Putamen (tissue), 1 donor: ENCODE measurements at places on chromosomes 7 and 10.
A peak's percentile ranks its signal among the peaks of the same experiment; 100 is the strongest.

GRCh38 chr7:112411186-112411795 lies 39.0 kb upstream of the IFRD1 start:
- peak; percentile 41 for DNase-seq

- no peak for DNase-seq
These were observed 118.5 kb downstream of the CYTH3 start for GRCh38 chr7:6153646-6154541.

- no peak for DNase-seq
These were observed 404.6 kb upstream of the NRP1 start for GRCh38 chr10:33739031-33739430.

DNA sequence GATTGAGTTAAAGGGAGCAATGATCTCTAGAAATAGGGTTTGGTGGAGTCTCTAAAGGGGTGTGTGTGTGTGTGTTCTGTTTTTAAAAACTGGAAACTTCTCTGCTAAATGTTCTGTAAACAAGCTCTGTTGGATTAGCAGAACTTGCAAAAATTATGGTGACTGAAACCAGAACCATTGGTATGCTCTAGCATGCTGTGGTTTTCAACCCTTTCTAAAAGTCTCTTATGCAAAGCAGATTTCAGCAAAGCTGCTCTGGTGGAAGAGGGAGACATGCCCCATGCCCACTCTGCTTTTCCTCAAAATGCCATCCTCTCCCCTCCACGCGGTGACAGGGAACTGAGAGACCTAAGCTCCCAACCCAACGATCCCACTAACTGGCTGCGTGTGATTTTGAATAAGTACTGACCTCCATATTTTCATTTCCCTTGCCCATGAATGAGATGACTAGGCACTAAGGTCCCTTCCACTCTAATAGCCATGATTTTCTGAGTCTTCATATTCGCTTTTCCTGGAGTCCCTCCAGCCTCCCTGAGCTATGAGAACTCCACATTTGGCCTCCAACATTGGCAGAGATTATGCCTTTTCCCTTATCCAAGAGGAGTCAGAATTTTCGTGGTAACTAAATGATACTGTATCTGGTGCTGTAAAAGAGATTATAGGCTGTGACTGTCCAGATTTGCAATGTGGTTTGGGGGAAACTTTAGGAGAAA lies 117.3 kb upstream of the PALS2 start:
- no peak for DNase-seq

GRCh38 chr10:71225291-71226058 lies 13.1 kb downstream of the UNC5B start:
- DNase-seq, result no peak

DNA sequence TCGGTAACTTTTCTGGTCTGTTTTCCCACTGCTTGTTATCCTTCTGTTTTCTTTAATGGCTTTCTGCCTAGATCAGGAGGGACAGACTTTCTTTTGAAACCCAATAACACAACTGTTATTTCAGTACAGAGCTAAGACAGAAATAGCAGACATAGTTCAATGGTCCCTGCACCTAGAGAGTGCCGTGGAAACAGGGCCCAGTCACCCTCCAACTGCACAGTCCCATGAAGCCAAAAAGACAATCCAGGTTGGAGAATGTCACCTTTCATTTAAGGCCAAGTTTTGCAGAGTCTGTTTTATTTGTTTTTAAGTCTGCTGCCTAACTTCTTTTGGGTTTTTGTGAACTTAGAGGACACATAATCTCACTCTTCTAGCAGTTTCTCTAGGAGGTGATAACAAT lies 2.5 kb downstream of the AIMP2 start:
- DNase-seq, result no peak

- no peak for DNase-seq
These were observed 336.3 kb downstream of the PPP1R3A start for GRCh38 chr7:113582471-113582870.

GRCh38 chr10:122678266-122678665 lies 21.4 kb downstream of the C10orf120 start:
- DNase-seq, result no peak

- DNase-seq, result no peak
These were observed 5.5 kb downstream of the IL15RA start for GRCh38 chr10:5971886-5972285.

DNA sequence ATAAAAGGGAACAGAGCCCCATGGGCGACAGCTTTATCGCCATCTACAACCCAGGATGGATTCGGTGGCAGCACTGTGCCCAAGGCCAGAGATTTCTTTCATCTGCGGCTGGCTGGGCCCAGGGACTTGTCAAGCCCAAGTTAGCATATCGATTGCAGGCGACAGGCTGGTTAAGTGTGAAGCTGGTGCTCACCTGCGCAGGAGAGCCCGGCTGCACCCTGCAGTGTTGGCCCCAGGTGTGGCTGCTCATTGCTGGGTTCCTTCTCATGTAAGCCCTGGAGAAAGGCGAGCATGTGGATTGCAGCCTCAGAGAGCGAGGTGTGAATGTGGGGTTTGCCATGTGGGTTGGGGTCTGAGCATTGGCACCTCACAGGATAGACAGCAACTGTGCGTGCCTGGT lies 40.6 kb upstream of the LRRC4 start:
- no peak for DNase-seq

DNA sequence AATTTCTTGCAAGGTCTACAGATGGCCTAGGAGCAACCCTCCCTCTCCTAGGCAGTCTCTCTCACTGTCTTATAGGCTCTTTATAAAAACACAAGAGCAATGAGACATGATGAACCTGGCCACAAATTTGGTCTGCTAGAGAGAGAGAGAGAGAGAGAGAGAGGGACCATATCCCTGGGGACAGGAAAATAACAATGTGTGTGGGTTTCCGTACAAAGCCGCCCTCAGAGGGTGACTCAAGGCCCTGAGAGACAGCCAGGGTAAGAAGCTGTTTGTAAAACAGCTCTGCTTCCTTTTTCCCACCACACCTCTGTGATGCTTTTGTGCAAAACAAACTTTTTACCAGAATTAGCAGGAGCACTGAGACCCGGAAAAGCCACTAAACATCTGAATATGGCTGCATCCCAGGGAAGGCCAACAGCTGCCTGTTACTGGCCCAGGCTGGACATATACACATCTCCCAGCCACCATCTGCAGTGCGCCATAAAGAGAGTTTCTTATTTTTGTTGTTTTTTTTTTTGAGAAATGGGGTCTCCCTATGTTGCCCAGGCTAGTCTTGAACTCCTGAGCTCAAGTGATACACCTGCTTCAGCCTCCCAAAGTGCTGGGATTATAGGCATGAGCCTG lies 18.4 kb downstream of the GIMAP5 start:
- DNase-seq, result no peak

GRCh38 chr10:28171468-28172222 lies 131.2 kb downstream of the MPP7 start:
- no peak for DNase-seq

GRCh38 chr10:133356549-133357284 lies 1.1 kb downstream of the FUOM start:
- DNase-seq, result no peak

- no peak for DNase-seq
These were observed 100.0 kb downstream of the RNF216 start for GRCh38 chr7:5681423-5681822.

- no peak for DNase-seq
These were observed 161.0 kb downstream of the ST7 start for GRCh38 chr7:117114272-117114671.

- DNase-seq, result no peak
These were observed 39.2 kb upstream of the PPP1R3C start for GRCh38 chr10:91672021-91672608.
